ENCODE measurements at places on chromosomes 12 and 14. TPM values are rescaled to one million over a fixed set of nuclear protein-coding genes. Genes with fewer than 3 reads are reported as not detected.
A peak's percentile ranks its signal among the peaks of the same experiment; 100 is the strongest.

GRCh38 chr12:27486961-27487360 is 37.0 kb upstream of the PPFIBP1 start:
- DNase-seq: no peak
- H3K36me3 ChIP-seq: no peaks in the 10 kb centered on the region
- no peak overlapping the region for H3K27ac ChIP-seq
- no peak overlapping the region for H3K4me3 ChIP-seq
- H3K27me3 ChIP-seq: peaks cover 7% of the 10 kb centered on the region
- no peaks in the 10 kb centered on the region for H3K4me1 ChIP-seq

DNA sequence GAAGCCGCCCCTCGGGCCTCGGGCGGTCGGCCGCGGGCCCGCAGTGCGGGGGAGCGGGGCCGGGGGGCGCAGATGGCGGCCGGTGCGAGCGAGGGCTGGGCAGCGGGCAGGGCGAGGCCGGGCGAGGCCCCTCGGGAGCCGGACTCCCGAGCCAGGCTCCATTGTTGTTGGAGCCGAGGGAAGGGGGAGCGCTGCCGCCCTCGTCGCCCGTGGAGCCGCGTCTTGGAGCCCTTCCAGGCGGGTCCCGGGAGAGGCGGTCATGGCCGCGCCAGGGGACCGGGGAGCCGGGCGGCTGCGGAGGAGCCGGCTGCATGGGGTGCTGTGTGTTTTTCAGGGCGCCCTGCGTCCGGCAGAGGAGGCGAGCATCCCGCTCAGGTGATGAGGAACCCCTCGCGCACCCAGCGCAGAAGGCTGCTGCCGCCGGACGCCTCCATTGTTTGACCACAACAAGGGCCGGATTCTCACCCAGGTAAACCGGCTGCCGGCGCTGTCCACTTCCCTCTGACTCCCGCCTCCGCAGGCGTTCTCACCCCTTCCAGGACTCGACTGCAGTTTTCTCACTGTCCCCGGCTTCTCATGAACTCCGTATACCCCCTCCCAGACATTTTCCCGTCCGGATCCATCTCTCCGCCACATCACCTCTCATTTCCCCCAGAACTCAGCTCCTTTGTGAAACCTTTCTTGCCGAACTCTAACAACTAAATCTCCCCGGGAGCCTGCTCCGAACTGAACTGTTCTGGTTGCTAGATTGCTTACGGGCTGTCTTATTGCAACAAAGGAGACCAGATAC is 732 bp downstream of the ZNF664 start:
- H3K4me3 ChIP-seq: peak overlapping the region; percentile 86
- H3K4me1 ChIP-seq: peaks cover 42% of the 10 kb centered on the region
- peak overlapping the region; percentile 66 for H3K27ac ChIP-seq
- peak; percentile 48 for DNase-seq
- H3K27me3 ChIP-seq: no peaks in the 10 kb centered on the region
- H3K36me3 ChIP-seq: peaks cover 11% of the 10 kb centered on the region

The SERPINA3 gene
- not detected for total RNA-seq

The CCDC175 gene
- not detected for total RNA-seq

DNA sequence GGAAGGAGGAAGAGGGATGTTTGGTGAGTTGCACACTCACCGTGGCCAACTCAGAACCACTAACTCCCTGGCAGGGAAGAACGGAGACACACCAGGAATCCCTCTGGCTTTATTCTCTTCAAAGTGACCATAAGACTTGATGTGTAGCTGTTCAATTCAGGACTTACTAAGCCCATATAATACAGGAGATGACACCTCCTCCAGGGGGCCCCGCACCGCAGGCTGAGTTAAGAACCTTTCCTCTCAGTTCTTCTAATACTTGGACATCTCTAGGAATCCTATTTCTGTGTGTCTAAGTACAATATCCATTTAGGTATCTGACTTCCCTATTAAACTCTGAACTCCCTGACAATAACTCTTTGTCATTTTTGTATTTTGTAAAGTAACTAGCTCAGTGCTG is 49.5 kb downstream of the DCAF4 start:
- H3K36me3 ChIP-seq: peaks cover 33% of the 10 kb centered on the region
- H3K27ac ChIP-seq: no peak overlapping the region
- no peaks in the 10 kb centered on the region for H3K4me1 ChIP-seq
- H3K27me3 ChIP-seq: no peaks in the 10 kb centered on the region
- peak; percentile 49 for DNase-seq

DNA sequence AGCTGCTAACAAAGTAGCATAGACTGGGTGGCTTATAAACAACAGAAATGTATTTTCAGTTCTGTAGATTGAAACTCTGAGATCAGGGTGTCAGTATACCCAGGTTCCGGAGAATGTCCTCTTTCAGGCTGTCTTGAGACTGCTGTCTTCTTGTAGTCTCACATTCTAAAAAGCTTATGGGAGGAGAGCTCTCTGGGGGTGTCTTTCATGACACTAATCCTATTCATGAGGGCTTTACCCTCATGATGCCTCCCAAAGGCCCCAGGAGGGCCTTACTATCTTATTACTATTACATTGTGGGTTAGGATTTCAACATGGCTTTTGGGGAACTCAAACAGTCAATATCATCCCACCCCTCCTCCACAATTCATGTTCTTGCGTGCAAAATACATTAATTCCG is 94.3 kb downstream of the AEBP2 start:
- H3K27me3 ChIP-seq: no peaks in the 10 kb centered on the region
- no peak for DNase-seq
- H3K4me3 ChIP-seq: no peak overlapping the region

GRCh38 chr14:57769863-57770523 is 95.9 kb downstream of the SLC35F4 start:
- no peaks in the 10 kb centered on the region for H3K4me1 ChIP-seq
- no peak overlapping the region for H3K27ac ChIP-seq
- no peak for DNase-seq
- H3K36me3 ChIP-seq: no peaks in the 10 kb centered on the region
- peaks cover 9% of the 10 kb centered on the region for H3K27me3 ChIP-seq

DNA sequence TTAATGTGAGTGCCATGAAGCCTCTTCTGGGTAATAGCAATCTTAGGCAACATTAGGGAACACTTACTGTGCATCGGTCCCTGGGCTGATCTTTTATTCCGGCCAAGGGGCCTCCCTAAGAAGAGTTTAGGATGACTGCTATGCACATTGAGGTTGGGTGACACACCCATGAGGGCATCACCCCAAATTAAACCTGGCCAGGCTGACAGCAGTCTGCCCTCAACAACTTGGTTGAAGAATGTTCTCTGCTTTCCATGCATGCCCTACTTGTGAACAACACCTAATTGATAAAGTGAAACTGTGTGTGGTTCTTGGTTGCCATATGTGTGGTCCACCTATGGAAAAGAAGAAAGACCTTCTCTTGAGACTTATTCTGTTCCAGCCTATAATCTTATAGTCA is 1098.0 kb downstream of the BCL11B start:
- H3K4me3 ChIP-seq: no peak overlapping the region
- peak; percentile 61 for DNase-seq
- peaks cover 6% of the 10 kb centered on the region for H3K36me3 ChIP-seq
- peak overlapping the region; percentile 99 for H3K27ac ChIP-seq
- H3K27me3 ChIP-seq: no peaks in the 10 kb centered on the region
- H3K4me1 ChIP-seq: peaks cover 98% of the 10 kb centered on the region

The KRT2 gene
- total RNA-seq: not detected

DNA sequence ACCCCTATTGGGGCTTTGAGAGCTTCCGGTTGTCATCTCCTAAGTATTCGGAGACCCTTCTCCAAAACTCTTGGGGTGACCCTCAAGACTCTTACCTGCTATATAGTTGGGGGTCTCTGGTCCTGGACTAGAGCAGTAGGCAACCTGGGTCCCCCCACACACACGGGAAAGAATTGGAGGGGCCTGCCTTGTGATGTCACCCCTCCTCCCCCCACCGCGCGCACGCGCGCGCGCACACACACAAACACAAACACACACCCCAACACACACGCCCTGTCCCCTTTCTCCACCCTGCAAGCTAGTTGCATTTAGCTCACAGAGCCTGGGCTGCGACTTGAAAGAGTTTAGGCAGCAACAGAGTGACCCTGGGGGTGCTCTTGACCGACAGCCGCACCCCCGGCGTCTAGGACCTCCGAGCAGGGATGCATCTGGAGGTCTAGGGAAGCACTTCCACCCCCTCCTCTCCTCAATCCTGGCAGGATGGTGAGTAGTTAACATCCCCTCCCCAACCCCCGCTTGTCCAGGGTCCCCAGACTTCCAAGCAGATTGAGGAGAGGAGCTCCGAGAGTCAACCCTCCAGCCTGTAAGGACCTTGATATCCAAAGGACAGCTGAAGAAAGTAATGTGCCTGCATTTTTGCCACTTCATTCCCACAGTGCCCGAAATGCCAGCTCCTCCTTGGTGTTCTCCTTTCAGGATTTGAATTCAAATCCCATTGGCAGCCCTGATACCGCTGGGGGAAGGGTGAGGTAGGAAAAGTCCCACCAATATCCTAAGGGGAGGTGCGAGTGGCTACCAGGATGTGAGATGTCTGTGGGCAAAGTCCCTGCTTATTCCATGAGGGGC is 1.4 kb upstream of the DNAJC14 start:
- peak overlapping the region; percentile 99 for H3K4me3 ChIP-seq
- H3K27ac ChIP-seq: peak overlapping the region; percentile 97
- DNase-seq: peak; percentile 67
- no peaks in the 10 kb centered on the region for H3K27me3 ChIP-seq

The SCN8A gene
- 1.0 TPM for total RNA-seq

- H3K36me3 ChIP-seq: no peaks in the 10 kb centered on the region
- H3K4me3 ChIP-seq: no peak overlapping the region
- DNase-seq: no peak
- H3K27ac ChIP-seq: no peak overlapping the region
- H3K27me3 ChIP-seq: no peaks in the 10 kb centered on the region
- no peaks in the 10 kb centered on the region for H3K4me1 ChIP-seq
Observed at GRCh38 chr14:20707622-20708021, 19.1 kb downstream of the ANG start.

The SLCO1B1 gene
- not detected for total RNA-seq

DNA sequence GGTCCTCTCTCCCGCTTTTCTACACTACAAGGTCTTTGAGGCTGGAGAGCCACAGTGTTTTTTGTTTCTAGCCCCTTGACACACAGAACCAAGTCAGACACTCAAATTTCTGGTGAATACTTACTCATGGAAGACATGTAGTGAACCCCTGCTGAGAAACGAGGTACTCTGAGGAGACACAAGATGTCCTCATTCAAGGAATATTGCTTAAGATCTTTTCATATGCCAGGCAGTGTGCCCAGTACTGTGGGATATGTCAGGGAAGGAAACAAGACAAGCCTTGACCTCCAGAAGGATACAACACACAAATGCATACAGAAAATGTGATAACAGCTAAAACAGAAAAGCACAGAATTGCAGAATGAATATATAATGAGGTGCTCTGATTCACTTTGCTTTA is 75.9 kb downstream of the TMTC1 start:
- no peak for DNase-seq
- no peak overlapping the region for H3K4me3 ChIP-seq
- H3K27ac ChIP-seq: no peak overlapping the region
- peaks cover 2% of the 10 kb centered on the region for H3K27me3 ChIP-seq
- no peaks in the 10 kb centered on the region for H3K36me3 ChIP-seq
- no peaks in the 10 kb centered on the region for H3K4me1 ChIP-seq

DNA sequence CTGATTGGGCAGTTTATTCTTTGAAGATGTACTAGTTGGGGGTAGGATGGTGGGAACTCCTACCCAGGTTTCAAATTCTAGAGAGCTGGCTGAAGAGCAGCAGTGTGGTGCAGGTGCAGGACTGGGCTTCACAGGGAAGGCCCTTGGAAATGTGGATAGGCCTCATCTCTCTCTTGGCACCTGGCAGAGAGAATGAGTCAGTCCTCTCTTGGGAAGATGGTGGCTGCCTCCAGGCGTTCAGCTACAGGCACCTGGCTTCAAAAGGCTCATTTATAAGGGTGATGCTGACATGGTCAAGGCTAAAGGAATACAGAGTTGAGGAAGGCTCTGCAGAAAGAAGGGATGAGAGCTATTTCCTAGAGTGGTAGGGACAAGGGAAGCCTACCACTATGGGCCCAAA is 179.7 kb upstream of the VASH1 start:
- no peaks in the 10 kb centered on the region for H3K4me1 ChIP-seq
- peaks cover 2% of the 10 kb centered on the region for H3K27me3 ChIP-seq

DNA sequence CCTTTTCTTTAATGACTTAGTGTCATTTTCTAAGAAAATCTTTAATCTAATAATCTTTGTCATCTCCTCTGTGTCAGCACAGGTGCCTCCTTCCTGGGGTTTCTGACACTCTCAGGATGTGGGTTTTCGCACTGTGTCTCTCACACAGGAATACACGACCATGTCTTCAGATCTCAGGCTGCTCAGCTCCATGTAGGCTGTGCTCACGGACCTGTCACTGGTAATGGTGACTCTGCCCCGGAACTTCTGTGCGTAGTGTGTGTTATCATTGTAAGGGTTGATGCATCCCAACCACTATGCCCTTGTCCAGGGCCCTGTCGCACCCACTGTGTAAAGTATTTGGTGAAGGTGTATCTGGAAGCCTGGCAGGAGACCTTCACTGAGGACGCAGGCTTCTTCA is 647.8 kb downstream of the TMEM121 start:
- peak overlapping the region; percentile 4 for H3K27ac ChIP-seq
- no peaks in the 10 kb centered on the region for H3K36me3 ChIP-seq
- peaks cover 61% of the 10 kb centered on the region for H3K4me1 ChIP-seq
- H3K27me3 ChIP-seq: no peaks in the 10 kb centered on the region
- no peak overlapping the region for H3K4me3 ChIP-seq

- H3K27me3 ChIP-seq: no peaks in the 10 kb centered on the region
- peak overlapping the region; percentile 87 for H3K27ac ChIP-seq
- H3K36me3 ChIP-seq: no peaks in the 10 kb centered on the region
Observed at GRCh38 chr12:53221203-53222080, 10.6 kb downstream of the RARG start.

GRCh38 chr12:108570743-108571608 is 8.6 kb downstream of the ISCU start:
- H3K4me1 ChIP-seq: peaks cover 87% of the 10 kb centered on the region
- H3K27me3 ChIP-seq: peaks cover 3% of the 10 kb centered on the region

The BDKRB1 gene
- total RNA-seq: not detected

- H3K4me1 ChIP-seq: no peaks in the 10 kb centered on the region
- no peak for DNase-seq
- peaks cover 6% of the 10 kb centered on the region for H3K27me3 ChIP-seq
- H3K36me3 ChIP-seq: no peaks in the 10 kb centered on the region
- no peak overlapping the region for H3K4me3 ChIP-seq
- no peak overlapping the region for H3K27ac ChIP-seq
Observed at GRCh38 chr12:72264548-72265175, 7.5 kb upstream of the TRHDE start.

- H3K4me1 ChIP-seq: no peaks in the 10 kb centered on the region
- H3K27ac ChIP-seq: no peak overlapping the region
- no peak overlapping the region for H3K4me3 ChIP-seq
- no peaks in the 10 kb centered on the region for H3K27me3 ChIP-seq
- DNase-seq: no peak
Observed at GRCh38 chr12:84495711-84496110, 416.9 kb downstream of the SLC6A15 start.

- H3K27me3 ChIP-seq: peaks cover 18% of the 10 kb centered on the region
- peak; percentile 46 for DNase-seq
- H3K4me1 ChIP-seq: no peaks in the 10 kb centered on the region
- no peak overlapping the region for H3K4me3 ChIP-seq
Observed at GRCh38 chr14:23910101-23910875, 43.3 kb upstream of the DHRS4 start.

- H3K4me3 ChIP-seq: no peak overlapping the region
- no peaks in the 10 kb centered on the region for H3K27me3 ChIP-seq
- no peak for DNase-seq
- peaks cover 40% of the 10 kb centered on the region for H3K36me3 ChIP-seq
Observed at GRCh38 chr14:90308561-90308960, 23.2 kb downstream of the NRDE2 start.

The GALNT8 gene
- 0.73 TPM for total RNA-seq

GRCh38 chr14:54503486-54503885 is 6.2 kb upstream of the CGRRF1 start:
- H3K27me3 ChIP-seq: peaks cover 6% of the 10 kb centered on the region
- no peak overlapping the region for H3K4me3 ChIP-seq
- H3K27ac ChIP-seq: no peak overlapping the region
- no peaks in the 10 kb centered on the region for H3K36me3 ChIP-seq
- peaks cover 3% of the 10 kb centered on the region for H3K4me1 ChIP-seq
- DNase-seq: no peak

The ADCY6 gene
- total RNA-seq: 0.09 TPM

The TCHP gene
- total RNA-seq: 16.1 TPM
